Activated CD4-positive, alpha-beta T cell treated with anti-CD3 and anti-CD28 coated beads, Interleukin-2, amount 10 ng/mL, durations not matched to agents 7 days and 5 days (primary cell): ENCODE measurements at places on chromosomes 3 and 15.

- DNase-seq = peak; percentile 29
Observed at GRCh38 chr15:80920271-80920699, 69.3 kb downstream of the MESD start.

DNA sequence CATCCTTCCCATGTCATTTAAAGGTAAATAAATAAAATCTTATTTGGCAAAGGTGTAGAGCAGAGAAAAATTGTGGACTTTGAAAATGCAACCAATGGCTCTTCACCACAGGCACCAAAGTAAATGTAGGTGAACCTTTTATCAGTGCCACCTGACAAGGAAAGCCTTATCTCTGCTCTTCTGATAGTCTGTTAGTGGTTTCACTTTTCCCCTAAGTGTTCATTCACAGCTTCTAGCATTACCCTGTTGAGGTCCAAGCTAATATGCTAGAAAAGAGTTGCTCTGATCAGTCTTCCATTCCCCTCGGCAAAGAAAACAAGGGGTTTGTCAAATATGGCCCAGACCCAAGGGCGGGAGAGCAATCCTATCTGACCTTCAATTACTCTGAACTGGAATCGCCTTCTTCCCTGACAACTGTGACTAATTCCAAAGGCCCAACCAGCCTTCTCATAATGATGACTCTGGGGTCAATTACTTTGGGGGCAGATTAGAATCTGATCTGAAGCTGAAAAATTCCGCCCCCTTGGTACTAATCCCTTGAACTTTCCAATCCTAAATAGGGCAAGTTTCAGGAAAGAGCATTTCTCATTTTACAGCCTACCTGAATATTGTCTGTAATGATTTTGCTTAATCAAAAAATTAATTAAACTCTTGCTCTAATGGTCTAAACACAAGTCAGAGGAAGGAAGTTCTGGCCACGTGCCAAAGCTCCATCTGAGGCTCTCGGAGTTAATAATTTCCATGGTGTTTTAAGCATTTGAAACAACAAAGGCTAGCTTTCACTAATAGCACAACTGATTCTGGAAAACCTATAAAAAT is 52.4 kb downstream of the SETMAR start:
- no peak for DNase-seq

GRCh38 chr15:36558921-36559320 is 20.5 kb upstream of the CDIN1 start:
- DNase-seq = no peak

GRCh38 chr15:34126522-34126921 is 24.6 kb downstream of the PGBD4 start:
- DNase-seq = no peak

DNA sequence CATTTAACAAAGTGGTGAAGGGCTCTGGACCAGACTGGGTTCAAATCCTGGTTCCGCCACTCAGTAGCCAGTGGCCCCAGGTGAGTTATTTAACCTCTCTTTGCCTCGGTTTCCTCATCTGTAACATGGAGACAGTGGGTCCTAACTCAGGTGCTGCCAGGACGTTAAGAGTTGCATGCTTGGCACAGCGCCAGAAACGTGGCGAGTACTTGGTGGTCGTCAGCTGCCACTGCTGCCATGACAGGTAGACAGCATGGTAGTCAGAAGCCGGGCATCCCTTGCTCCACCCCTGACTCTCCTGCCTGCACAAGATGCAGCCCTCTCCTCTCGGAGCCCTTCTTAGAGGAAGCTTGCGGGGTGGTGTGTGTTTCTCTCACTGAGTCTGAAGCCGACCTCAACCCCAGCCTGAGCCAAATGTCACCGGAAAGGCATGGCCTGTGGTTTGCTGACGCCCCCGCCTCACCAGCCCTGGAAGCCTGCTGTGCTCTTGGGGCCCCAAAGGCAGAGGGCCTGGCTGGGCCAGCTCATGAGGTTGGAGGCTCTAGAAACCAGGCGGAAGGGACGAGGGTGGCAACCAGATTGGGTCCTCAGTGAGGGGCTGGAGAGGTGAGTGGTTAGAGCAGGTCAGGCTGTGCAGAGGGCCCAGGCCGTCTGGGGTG is 160.8 kb upstream of the TLE3 start:
- peak; percentile 75 for DNase-seq

GRCh38 chr15:59237119-59237855 is 30.6 kb downstream of the LDHAL6B start:
- DNase-seq = no peak

DNA sequence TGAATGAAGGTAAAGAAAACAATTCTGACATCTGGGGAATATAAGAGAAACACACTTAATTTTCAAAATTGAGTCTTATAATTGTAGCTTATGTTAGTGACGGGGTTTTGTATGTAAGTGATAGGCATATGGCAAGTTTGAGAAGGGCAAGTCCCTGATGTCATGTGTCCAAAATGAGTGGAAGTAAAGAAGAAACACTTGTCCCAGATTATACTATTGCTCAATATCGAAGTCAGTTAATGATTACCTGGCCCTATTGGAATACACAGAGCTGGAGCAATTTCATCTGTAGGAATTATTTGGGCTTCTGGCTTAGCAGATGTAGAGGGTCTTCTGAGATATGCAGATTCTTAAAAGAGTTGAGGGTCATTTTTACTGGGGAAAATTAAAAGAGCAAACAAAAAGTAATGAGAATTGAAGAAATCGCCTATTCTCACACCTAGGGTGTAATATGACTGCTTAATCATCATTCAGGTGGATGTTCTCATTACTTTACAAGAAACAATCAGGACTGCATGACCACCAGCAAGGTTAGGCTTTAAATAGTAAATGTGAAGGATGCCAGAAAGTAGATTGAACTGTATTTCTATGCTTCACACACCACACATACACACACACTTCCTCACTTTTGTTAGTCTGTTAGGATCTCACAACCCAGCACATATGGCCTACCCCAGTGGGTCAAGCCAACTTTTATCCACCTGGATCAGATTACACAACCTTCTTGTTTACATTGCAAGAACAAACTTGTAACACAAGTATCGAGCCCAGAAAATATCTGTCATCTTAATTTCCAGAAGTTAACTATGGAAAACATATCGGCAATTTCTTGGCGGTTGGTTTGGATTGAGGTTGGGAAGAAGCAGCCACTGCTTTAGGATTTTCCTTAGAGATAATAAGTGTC is 183.3 kb upstream of the LRRC3B start:
- no peak for DNase-seq

DNA sequence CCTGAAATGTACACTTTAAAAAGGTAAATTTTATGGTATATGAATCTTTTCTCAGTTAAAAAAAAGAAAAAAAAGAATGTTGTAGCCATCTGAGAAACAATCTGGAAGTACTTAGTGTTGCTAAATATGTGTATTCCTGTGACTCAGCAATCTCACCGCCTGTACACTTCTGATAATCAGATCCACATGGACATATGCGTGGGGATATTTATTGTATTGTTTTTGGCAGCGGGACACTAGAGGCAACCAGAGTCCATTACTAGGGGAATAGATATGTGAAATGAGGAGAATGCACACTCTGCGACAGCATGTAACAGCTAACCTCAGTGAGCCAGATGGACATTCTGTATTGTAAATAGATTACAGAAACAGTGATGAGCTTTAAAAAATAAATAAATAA is 65.4 kb downstream of the AQP9 start:
- DNase-seq = no peak

- no peak for DNase-seq
Observed at GRCh38 chr15:25469377-25469776, 30.6 kb upstream of the UBE3A start.

DNA sequence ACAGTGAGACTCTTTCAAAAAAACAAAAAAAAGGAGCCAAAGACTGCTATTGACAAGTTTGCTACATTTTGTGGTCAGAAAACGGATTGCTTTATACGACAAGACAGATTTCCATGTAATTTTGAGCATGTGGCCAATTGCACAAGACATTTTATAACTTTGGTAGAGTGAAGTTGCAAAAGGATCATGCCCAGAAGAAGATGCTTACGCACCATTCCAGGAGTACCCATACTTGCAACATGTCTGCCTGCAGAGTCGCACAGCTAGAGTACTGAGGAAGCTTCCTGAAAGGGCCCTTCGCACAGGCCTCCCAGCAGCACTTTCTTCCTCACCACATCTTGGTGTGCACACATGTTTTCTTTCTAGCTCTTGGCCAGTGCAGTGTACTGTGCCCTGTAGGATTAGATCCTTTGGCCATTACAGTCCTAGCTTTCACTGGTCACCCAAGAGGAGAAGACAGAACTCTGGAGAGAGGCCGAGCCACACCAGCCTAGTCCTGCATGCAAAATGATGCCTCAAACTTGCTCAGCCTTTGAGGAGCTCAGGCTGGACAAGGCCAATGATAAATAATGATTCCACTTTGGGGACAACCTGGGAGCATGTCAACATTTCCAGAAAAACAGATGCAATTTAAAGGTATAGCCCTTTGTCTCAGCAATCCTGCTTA is 11.7 kb downstream of the CHDH start:
- no peak for DNase-seq

DNA sequence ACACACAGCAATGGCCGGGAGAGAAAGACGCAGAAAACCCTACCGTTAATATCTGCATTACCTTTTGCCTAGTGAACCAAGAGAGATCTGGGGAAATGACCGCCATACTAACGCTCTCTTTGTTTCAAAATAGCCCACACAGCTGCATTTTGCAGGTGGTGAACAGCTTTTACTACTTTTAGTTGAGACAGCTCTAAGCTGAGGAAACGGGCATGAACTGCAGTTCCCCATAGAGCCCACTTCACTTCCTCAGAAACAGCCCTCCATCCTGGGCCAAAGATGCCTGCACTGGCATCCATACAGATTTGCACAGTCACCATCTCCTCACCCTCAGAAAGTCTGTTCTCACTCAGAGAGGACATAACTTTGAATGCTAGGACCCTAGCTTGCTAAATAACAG is 45.0 kb downstream of the ZNF860 start:
- no peak for DNase-seq

GRCh38 chr3:127814325-127814781 is 8.0 kb downstream of the MGLL start:
- no peak for DNase-seq

DNA sequence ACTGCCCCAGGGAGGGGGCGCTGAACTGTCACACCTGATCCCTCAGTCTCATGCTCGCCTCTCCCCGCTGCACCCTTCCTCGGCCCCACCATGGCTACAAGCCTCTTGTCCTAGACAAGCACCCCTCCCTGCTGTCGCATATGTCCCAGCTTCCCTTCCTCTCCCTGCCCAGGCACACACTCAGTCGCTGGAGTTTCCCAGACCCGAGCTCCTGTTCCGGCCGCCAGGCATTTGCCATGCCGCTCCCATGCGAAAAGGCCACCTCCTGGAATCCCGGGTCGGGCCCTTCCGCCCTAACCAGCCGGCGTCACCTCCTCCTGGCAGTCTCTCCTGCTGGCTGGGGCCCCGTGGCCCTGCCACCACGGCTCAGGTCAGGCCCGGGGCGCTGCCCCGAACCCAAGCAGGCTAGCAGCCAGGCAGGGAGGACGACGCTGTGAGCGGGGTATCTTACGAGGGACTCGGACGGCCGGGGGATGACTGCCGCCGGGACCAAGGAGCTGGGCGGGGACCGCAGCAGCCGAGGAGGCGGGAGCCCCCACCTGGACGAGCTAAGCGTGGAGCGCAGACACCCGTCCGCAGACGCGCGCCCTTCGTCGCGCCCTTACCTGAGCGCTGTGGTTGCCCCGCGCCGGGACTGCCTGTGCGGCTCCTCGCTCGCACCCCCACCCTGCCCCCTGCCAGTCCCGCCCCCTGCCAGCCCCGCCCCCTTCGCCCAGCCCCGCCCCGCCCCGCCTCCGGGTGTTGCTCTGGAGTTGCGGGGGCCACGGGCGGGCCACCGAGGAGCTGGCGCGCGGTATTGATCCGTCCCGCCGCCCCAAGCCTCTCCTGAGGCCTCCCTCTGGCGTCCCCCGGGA is at the start of gene ALS2CL:
Gene ALS2CL (minus strand): TSS at position 642 of the 854 bp plus-strand sequence. CDS start 4,239 bp downstream, outside the sequence.
- DNase-seq = peak; percentile 75

GRCh38 chr3:39279745-39280517 is at the start of gene CX3CR1:
CX3CR1 (minus strand) TSS chr3:39280036; CDS start chr3:39266509, 13,527 bp downstream.
- DNase-seq = no peak

- no peak for DNase-seq
Observed at GRCh38 chr15:82864967-82865366, 55.5 kb downstream of the WHAMM start.

GRCh38 chr15:87653646-87654045 is 602.9 kb downstream of the NTRK3 start:
- DNase-seq = no peak

- no peak for DNase-seq
Observed at GRCh38 chr15:48722764-48723661, 77.5 kb upstream of the FBN1 start.

DNA sequence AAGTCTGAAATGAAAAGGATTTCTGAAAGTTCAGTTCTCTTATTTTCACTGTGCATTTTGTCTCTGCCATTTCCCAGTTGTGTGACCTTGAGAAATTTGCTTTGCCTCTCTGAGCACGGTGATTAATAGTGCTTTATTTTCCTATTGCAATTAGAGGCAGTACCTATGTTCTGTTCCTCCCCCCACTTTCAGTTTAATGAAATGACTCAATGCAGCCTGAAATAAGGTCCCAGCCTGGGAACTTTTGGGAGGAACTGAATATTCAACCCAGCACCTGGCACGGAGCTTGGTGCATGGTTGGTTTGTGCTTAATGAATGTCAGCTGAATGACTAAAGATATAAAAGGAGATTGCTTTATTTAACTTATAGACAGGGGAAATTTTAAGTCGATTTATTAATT is 352.6 kb downstream of the PDCD6IP start:
- DNase-seq = no peak

DNA sequence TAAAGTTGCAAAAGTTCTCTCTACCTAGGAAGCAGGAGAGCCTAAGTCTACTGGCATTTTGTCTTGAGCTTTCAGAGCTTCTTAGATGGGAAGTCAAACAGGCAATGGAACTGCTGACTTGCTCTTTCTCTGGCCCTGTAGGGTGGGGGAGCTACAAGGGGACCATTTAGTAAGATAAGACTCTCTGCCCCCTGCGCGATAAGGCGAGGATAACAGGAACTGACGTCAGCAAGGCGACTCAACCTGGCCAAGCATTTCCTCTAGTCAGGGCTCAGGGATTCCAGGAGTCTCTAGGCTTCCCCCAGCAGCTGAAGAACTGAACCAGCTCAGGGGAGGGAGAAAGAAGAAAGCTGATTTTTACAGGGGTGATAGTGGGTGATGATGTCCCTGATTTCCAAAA is 5.8 kb downstream of the RARB start:
- no peak for DNase-seq

- DNase-seq = no peak
Observed at GRCh38 chr3:117193390-117193789, 483.8 kb downstream of the TUSC7 start.

GRCh38 chr15:100635406-100636071 is 33.1 kb downstream of the ASB7 start:
- no peak for DNase-seq
